Activated T-cell treated with anti-CD3 and anti-CD28 coated beads, Interleukin-2, amount 50 U/mL, for 72 hours (primary cell): ENCODE measurements at places on chromosomes 13 and 19.
A peak's percentile ranks its signal among the peaks of the same experiment; 100 is the strongest.

GRCh38 chr13:94170145-94170571, 309.3 kb downstream of the DCT start:
- DNase-seq: no peak

- no peak for DNase-seq
Measured at GRCh38 chr19:47414469-47414868, 4.9 kb downstream of the MEIS3 start.

DNA sequence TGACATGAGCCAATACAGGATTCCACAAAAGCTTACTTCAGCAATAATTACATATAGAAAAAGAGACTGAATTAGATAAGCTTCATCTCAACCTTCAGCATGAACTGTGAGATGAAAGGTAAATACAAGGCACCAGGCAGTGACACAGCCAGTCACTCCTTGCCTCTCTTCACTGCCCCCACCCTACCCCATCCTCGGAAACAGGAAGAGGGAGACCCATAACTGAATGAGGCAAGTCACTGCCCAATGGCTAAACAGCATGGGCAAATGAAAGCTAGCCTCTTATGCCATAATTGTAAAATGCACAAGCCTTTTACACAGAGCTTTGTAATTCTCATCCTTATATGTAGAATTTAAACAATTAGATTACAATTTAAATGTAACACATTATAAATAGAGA, 1.7 kb downstream of the ZNF160 start:
- DNase-seq: peak; percentile 19

DNA sequence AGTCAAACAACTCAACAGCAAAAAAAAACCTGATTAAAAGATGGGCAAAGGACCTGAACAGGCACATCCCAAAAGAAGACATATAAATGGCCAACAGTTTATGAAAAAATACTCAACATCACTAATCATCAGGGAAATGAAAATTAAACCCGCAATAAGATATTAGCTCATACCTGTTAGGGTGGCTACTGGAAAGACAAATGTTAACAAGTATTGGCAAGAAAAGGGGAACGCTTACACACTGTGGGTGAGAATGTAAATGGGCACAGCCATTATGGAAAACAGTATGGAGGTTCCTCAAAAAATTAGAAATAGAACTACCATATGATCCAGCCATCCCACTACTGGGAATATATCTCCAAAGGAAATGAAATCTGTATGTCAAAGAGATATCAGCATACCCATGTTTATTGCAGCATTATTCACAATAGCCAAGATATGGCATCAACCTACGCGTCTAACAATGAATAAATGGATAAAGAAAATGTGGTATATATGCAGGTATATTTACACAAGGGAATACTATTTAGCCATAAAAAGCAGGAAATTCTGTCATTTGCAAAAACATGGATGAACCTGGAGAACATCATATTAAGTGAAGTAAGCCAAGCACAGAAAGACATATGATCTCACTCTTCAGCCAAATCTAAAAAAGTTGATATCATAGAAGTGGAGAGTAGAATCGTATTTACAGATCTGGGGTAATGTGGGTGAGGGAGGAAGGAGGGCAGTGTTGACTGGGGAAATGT, 2.3 kb downstream of the ZNF780A start:
- DNase-seq: no peak

- no peak for DNase-seq
Measured at GRCh38 chr19:34393629-34394028, 10.6 kb upstream of the PDCD2L start.

DNA sequence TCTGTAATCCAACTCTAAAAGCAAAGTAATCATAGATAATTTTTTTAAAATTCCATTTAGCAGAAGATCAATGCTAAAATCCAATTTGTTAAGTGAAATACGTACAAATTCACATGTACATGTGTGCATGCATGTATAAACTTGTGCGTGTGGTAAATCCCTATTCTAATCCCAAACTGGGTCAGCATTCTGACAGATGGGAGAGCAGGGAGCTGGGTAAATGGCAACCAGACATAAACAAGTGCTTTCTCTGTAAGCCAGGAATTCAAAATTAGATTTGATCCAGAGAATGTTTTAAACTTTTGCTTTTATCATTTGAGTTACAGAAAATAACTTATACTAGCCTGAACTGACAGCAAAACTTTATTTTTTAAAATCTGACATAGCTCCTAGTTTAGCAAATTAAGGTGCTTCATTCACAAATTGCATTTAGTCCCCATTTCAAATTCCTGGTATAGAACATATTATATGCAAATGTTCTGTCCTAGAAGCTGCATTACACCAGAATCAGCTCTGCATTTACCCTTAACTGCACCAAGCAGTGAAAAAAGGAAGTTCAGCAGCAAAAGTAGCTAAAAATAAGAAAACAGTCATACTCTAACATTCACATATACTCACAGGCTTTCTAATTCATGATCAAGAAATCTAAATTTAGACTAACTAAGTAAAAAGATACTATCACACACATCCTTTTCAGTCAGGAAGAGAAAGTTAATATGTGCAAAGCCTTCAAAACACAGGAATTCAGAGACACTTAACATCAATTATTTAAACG, 32.6 kb downstream of the UBL3 start:
- DNase-seq: no peak

DNA sequence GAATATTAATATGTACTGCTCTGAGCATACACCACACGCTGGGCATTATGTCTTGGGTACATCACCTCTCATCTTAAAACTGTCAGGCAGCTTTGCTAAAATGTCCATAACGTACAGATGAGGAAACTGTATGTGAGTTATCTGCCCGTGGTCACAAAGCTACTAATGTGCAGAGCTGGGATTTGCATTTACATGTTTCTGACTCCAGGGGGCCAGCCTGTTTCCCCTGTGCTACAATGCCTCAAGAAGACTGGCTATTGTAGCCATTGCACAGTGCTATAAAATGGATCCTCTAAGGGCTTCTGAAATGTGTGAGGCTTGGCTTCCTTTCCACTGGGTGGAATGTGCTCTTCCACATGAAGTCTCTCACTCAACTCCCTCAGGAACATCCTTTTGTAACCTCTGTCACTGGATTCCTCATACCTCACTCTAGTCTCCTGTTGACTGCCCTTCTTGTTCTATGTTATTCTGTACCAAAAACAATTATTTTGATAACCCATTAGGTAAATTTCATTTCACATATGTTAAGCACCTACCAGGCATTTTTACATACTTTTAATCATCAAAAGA, 95.6 kb upstream of the HTR2A start:
- no peak for DNase-seq

DNA sequence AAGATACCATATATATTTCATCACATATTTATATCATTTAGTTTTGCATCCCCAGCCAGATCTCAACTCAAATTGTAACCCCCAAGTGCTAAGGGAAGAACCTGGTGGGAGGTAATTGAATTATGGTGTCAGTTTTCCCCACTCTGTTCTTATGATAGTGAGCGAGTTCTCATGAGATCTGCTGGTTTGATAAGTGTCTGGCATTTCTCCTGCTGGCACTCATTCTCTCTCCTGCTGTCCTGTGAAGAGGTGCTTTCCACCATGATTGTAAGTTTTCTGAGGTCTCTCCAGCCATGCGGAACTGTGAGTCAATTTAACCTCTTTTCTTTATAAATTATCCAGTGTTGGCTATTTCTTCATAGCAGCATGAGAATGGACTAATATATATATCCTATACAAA, 462.5 kb upstream of the SLITRK5 start:
- no peak for DNase-seq

- no peak for DNase-seq
Measured at GRCh38 chr19:55398200-55398925, 9.2 kb downstream of the UBE2S start.

- no peak for DNase-seq
Measured at GRCh38 chr19:45663800-45664199, 4.2 kb upstream of the GIPR start.

DNA sequence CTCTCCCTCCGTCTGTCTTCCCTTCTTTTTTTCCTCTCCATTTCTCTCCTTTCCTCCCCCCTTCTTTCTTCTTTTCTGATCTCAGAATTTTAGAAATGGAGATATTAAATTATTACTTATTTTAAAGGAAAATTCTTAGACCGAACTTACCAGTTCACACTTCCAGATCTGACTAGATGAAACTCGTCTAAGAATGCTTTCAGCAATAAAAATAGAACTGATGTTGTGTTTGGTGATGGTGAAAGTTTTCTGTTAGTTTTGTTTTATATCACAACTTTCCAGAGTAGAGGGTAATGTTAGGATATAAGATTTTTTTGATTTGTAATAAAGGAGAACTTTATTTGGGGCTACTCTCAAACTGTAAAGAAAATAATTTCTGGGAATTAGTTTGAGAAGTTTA, 29.9 kb downstream of the UCHL3 start:
- DNase-seq: no peak

- DNase-seq: no peak
Measured at GRCh38 chr13:73072239-73072900, 13.6 kb downstream of the KLF5 start.

DNA sequence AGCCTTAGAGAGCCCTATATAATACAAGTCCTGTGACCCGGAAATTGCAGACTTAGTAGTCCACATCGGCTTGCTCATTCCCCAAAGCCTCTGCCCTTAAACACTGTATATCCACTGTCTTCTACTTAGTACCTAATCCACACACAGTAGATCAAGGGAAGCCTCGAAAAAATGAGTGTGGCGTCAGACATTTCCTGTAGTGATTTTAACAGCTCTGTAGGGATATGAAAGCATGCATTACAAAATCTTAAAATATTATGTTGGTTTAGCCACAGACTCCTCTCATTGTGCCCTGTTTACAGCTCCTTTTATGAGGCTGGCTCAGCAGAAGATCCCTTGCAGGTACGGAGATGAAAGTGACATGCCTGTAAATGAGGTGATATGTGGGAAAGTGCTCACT, 416.3 kb downstream of the LIG4 start:
- no peak for DNase-seq

- DNase-seq: no peak
Measured at GRCh38 chr13:21045100-21045499, 16.3 kb downstream of the LATS2 start.

GRCh38 chr13:32381539-32381938, 46.4 kb downstream of the N4BP2L1 start:
- no peak for DNase-seq

GRCh38 chr19:49148784-49149651, 6.2 kb downstream of the HRC start:
- DNase-seq: peak; percentile 86

DNA sequence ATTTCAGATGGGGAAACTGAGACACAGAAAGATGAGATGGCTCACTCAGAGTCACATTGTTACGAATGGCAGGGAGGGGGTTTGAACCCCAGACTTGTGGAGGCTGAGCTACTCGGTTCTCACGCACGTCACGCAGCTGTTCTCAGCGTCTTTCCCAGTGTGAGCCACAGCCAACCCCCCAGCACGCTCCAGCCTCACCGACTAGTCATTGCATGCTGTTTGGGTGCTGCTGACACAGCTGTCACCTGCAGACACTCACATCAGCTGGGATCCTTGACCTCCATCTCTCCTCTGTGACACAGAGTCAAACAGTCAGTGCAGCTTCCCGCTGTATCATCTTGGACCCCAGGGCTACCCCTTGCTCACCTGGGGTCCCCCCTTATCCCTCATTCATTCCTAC, 2.4 kb upstream of the NCAN start:
- DNase-seq: no peak

DNA sequence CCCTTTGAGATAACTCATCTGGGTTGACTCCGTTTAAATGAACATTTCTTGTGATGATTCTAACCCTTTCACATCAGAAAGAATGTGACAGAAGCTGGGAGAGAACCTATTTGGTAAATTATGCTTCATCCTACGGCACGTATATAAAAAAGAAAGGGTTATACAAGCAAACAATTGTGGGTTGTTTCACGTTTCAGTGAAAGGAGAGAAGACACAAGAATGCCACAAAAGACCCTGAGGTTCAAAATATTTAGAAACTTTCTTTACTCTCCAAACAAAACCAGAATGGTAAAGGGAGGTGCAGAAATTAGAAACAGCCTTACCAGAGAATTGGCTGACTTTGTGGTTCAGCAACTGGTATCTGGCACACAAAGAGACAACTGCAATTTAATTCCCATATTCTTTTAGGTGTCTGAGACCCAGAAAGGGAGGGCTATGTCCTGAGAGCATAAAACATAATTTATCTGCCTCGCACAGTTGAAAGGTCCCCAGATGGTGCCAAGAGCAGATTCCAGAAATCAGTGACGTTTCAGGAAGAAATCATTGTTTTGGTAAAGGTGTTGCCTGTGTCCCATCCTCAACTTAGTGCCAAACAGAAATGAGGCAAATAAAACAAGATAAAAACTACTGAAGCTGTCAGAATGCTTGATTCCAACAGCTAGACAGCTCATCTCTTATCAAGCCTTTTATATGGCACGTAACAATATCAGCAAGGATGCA, 361.4 kb downstream of the EFNB2 start:
- no peak for DNase-seq

DNA sequence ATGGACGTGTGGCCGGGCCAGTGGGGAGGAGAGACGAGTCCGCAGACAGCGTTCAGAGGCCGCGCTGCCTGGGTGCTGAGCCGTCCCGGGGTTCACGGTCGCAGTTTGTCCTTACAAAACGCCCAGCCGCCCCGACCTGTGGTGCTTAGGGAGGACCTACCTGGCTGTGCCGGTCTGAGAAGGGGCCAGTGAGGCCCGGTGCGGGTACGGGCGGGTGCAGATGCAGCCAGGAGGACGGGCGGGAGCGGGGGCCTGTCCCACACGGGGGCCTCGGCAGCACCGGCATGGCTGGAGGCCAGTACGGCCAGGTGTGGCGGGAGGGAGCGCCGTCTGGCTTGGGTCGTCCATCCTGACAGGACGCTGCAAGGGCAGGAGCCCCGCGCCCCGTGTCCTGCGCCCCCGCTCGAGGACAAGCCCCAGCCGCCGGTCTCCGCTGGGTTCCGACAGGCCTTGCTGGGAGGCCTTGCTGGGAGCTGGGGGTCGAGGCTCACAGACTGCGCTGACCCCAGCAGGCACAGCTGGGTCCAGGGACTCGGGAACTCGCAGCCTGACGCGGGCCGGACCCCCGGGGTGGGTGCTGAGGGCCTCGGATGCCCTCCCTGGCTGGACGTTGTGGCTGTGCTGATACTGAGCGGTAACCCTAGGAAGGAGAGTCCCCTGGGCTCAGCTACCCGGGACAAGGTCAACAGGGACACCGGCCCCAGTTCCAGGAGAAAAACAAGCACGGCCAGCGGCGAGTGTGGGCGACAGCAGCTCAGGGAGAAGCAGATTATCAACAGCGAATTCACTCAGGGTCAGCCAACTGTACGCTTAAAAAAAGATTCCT, 5.3 kb upstream of the PROZ start:
- peak; percentile 21 for DNase-seq

DNA sequence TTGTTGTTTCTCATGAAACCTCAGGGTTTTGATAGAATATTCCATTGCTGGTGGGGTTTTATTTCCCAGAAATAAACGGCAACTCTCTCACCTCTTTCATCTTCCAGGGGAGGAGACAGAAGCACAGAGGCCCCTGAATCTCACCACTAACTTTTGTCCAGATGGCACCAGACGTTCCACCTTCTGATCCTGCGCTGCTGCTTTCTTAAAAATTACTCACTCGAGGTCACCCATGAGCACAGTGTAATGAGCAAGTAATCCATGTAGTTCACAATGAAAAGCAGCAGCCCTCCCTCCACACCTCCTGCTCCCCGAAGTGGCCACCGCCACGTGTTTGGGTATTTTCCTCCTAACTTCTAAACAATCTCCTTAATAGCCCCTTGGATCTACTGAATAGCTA, 51.3 kb downstream of the TEX29 start:
- DNase-seq: no peak

- no peak for DNase-seq
Measured at GRCh38 chr13:110813646-110814624, 100.4 kb downstream of the ING1 start.
